ENCODE measurements at places on chromosomes 2 and 18.

DNA sequence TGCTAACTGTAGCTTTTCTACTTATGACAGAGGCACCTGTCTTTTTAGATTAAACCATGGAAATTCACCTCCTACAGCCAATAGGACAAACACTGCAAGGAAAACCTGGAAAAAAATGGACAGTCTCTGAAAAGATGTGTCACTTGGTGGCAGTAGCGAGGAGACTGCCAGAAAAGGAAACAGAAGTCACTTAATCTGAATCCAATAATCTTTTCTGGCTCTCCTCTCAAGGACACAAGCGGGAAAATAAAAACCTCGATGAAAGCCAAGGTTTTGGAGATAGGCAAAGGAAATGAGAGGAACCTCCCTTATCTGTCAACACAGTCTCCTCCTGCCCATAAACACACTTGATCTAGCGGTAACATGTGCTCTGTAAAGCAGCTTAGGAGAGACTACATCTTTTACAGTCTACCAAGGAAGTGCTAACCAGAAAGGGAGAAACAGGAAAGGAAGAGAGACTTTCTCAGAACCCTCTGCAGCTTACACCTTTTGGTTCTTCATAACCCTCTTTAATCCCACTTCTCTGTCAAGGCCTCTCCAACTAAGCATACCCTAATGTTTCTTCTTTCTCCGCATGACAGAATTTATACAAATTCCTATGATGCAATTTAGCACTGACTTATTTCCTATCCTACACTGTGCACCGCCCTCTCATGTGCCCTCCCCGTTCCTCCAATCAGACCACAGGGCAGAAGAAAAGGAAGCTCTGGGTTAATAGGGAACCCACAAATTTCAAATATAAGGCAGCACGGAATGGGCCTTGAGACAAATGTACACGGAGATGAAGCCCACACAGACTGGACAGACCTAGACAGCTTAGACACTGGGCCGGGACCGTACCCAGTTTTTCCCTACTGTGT is 52.8 kb downstream of the CLASP1 start:
- peak; percentile 28 for DNase-seq

- no peak for DNase-seq
These were observed 52.9 kb downstream of the DCDC2C start for GRCh38 chr2:3756306-3756705.

DNA sequence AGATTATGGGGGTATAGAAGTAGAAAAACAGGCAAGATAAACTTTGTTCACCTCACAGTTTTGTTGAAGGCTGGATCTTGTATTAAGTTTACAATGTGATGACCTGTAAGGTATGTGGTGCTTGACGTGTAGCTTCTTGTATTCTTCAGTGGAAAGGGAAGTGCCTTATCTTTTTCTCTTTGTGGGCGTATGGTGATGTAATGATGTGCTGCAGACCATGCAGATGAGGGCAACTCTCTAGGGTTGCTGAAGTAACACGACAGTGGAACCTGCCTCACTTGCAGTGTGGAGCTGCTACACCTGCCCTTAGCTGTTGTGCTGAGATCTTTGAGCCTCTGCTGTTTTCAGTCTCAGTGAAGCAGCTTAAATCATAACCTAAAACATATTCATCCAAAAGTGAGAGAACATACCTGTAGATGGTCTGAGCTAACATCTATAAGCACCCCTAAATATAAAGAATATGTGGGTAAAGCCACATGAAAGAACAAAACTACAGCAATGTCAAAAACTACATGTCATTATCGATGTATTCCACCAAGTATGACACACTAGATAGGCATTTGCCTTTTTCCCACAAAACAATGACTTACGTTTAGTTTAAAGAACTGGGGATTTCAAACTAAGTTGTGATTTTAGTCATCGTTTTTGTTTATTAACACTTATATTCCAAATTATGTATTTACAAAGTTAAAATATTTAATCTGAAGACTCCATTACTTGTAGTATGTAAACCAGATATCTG is 1144.1 kb downstream of the CNTNAP5 start:
- DNase-seq = no peak

GRCh38 chr2:11270891-11271290 is 73.5 kb downstream of the ROCK2 start:
- DNase-seq = no peak

DNA sequence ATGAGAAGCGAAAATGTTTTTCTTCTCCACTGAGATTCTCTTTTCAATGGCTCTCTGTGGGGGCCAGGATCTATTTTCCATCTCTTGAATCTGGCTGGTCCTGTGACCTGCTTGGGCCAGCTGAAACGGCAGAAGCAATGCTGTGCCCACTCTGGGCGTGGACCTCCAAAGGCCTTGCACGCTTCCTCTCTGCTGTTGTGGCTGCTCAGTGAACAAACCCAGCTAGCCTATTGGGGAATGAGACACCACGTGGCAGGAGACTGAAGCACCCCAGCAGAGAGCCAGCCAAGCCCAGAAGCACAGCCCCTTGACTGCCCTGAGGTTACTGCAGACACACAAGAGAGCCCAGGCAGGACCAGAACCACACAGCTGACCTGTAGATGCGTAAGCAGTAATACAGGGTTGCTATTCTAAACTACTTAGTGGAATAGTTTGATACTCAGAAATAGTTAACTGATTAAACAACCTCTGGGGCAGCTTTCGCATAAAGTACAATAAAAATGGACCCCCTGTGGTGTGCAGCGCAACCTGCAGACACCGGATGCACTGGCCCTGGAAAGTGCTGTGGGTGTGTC is 221.7 kb upstream of the SH3BP4 start:
- DNase-seq = no peak

GRCh38 chr2:221924576-221924975 is 352.5 kb upstream of the EPHA4 start:
- DNase-seq = no peak

- DNase-seq = no peak
These were observed 369.8 kb upstream of the SOX11 start for GRCh38 chr2:5322396-5322795.

- DNase-seq = no peak
These were observed 110.3 kb upstream of the ODC1 start for GRCh38 chr2:10558281-10559030.

- DNase-seq = no peak
These were observed 131.9 kb downstream of the IRS1 start for GRCh38 chr2:226667736-226668135.

DNA sequence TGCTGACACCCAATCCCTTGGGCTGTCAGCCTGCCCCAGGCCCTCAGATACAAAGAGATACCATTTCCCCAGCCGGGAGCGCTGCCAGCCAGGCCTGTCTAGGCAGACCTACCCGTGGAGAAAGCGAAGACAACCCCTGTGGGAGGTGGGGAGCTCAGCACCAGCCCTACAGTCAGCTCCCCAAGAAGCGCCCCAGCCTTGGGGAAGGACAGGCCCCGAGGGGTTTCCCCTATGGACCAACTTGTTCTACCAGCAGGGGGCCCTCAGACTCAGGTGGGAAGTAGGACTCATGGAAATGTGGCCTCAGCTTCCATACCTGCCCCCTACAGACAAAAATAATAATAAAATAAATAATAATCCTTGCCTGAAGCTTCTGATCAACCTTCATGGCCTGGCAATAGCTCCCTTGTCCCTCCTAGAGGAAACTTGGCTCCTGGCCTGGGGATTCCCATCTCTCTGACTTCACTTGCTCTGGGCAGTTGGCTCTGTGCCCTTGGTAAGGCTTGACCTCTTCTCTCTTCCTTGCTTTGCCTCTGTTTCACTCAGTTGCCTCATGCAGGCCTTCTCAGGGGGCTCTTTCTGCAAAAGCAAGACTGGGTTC is 7.0 kb downstream of the SLC35F6 start:
- peak; percentile 89 for DNase-seq

GRCh38 chr2:25311865-25312575 is 29.7 kb downstream of the DNMT3A start:
- DNase-seq = no peak

Measured in left cardiac atrium (tissue), 4 donors.